ENCODE measurements at places on chromosomes 2 and 18.
A peak's percentile ranks its signal among the peaks of the same experiment; 100 is the strongest.

GRCh38 chr2:239762106-239762505, 263.0 kb downstream of the NDUFA10 start:
- no peak for DNase-seq

DNA sequence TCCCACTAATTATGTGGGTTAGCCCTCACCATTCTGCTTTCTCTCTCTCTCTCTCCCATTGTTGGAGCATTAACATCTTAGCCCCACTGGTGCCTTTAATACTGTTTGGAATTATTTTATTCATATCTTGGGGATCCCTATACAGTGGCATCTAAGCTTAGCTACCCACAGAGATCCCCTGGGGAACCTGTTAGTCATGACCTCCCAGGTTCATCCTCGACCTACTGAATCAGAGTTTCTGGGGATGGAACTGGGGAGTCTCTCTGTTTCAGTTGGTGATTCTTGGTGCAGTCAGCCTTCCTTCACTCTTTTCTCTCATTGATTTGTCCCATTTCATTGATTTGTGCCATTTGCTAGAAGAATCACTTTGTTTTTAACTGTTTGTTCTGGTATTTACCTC, 137.3 kb downstream of the PLCL1 start:
- no peak for DNase-seq

- DNase-seq = no peak
Observed at GRCh38 chr2:45330637-45331409, 280.2 kb downstream of the SRBD1 start.

DNA sequence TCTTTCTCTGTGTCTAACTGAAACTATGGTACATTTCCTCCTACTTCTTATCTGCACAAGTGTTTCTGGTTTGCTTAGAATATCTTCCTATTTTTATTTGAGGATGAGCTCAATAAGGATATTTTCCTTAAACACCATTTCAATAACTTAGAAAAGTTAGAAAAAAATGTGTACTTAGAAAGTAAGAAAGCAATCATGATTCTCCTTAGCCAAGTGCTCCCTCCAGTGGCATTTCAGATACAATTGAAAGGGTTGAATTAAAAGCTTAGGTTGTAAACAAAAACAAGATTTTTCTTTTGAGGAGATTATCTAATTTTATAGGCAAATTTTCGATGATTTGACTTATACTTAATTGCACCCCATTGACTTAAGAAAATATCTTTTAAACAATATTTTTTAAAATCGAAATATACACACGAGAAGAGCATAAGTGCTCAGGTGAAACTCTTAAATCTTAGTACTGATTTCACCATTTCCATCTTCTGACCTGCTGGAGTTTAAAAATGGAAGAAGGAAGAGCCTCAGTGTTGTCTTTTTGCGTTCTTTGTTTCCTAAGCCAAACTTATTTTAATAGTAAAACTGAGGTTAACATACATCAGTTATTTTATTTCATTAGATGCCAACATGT, 26.9 kb downstream of the C18orf63 start:
- DNase-seq = no peak

- no peak for DNase-seq
Observed at GRCh38 chr2:38125007-38125406, 49.1 kb upstream of the CYP1B1 start.

DNA sequence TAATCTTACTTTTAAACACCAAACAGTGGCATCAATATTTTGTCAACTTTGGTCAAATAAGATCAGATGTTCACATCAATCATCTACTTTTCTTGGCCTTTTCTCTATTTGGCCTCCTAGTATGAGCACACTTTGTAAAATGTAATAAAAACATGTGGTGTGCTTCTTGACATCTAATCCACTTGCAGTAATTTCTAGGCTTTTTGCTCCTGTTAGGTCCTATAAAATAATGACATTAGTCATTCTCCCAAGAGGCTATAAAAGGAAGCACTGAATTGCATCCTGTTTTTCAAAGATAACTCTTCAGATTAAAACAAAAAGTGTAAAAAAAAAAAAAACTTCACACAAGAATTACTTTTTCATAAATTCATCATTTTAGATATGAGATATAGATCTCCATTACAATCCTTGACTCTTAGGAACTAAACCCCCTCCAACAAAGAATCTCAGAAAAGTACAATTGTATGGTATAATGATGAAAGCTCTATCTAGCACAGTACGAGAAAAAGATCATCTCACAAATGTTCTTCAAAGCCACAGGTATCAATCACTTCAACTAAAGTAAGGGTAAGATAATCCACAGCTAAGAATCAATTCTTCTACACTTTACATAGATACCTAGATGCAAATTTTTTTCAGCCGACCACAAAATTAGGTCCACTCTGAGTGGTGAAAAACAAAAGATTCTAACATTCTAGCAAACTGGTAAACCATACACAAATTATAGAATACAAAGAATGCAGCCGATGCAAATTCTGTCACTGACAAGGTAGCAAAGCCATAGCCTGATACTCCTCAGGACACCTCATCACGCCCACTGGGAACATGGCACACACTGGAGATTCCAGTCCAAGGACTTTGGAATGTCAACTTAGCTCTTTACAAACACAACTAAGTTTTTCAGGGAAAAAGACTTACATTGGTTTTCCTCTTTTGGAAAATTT, 2.7 kb downstream of the BCL2 start:
- DNase-seq = no peak

DNA sequence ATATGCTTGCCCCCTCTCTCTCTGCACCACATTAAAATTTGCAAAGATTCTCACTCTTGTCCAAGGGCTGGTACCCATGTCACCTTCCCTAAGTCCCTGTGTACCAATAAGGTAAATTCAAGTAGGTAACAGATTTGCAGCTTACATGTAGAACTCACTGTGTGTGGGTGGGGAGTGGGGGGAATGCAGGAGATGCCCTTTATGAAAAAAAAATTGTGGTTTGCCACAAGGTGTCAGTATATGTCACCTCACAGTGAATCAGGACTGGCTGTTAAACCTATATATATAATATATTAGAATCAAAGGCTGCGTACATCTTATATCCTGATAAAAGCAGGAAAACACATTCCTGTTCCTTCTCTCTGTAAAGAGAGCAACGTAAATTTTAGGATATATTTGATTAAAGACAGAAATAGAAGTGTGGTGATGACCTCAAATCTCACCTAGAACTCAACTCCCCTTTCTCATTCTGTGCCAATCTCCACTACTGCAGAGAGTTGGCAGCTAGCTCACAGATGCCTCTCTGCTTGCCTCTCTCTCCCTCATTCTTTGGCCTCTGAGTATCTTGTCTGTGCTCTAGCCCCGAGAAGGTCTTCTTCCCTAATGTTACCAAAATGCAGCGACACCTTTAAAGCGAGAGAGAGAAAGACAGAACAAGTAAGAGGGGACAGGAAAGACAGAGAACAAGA, 536 bp downstream of the XDH start:
- DNase-seq = no peak

DNA sequence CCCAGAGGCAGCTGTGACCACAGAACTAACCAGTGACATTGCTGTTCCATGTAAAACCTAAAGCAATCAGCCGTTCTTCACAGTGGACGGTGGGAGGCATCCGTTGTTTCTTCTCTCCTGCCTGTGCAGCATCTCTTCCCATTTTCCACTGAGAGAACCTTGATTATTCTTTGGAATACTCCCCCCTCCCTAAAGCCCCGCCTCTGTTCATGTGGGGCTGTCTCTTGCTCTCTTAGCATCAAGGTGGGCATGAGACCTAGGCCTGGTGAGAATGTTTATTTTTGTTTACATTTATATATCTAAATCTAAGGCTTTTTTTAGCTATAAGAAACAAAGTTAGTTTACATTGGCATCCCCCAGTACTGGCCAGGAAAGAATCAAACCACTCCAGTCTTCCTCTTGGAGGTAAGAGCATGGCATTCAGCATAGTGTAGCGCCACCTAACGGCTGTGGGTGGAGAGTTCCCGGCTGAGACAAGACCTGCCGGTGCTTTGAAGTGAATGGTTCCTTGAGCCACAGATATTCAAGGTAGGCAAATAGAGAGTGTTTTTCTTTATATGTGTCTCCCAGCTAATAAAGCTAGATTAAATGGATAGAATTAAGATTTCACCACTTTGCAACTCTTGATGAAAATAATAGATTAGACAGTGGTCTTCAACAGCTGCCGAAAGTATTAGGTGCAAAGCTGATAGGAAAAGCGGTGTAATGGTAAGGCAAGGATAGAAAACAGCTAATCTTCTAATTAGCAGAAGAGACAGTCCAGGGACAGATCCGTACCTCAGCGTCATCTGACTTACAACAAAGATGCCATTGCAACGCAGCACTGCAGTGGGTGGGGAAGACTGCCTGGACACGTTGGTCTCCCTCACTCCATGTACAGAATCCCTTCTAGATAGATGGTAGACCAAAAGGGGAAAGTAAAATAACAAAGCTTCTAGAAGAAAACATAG, 219.6 kb upstream of the RAB12 start:
- peak; percentile 62 for DNase-seq

DNA sequence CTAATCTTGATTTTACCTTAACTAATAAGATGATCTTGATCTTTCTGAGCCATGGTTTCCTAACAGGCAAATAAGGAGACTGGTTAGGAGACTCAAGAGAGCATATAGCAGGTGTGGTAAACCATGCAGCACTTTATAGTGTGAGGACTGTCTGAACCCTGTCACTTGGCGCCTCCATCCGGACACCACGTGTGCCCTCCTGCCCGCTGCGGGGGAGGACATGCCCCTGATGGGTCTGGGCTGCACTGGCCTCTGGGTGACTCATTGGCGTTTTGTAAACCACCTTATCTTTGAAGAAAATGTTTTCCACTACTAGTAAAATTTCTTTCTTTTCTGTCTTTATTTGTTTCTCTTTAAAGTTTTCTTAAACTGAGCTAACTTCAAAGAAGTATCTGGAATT, 131.1 kb downstream of the FMNL2 start:
- DNase-seq = no peak

DNA sequence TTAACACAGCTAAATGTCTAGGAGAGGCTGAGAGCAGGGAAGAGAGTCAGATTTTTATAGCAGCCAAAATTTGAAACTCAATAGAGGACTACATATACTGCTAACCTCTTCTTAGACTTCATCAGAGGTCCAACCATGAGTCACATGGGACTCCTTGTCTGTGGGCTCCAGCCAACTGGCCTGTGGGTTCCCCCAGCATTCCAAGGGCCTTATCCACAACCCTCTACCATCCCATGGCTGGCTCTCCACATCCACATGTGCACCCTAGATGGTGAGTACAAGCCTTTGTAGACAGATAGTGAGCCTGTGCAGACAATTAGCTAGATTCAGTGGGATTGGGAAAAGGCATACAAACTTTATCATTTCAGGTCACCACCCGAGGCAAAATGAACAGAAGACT, 901.9 kb upstream of the ZEB2 start:
- no peak for DNase-seq

DNA sequence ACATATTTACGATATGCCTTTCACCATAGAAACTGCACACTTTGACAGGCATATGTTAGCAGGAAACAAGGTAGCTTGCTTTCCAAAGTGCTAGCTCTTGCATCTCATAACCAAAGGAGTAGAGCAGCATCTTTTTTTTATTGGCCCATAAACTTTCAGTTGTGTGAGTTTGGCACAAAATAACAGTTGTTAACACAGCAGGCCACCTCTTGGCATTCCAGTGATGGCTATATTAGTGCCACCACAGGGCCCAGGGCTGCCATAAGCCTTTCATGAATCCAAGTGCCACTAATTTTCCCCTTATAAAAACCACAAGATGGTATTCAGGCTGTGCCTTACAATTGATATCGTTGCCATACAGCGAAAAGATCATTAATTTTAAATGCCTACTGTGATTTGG, 40.3 kb upstream of the KLF7 start:
- DNase-seq = no peak

GRCh38 chr2:97966545-97967215, 29.1 kb downstream of the TMEM131 start:
- DNase-seq = no peak

DNA sequence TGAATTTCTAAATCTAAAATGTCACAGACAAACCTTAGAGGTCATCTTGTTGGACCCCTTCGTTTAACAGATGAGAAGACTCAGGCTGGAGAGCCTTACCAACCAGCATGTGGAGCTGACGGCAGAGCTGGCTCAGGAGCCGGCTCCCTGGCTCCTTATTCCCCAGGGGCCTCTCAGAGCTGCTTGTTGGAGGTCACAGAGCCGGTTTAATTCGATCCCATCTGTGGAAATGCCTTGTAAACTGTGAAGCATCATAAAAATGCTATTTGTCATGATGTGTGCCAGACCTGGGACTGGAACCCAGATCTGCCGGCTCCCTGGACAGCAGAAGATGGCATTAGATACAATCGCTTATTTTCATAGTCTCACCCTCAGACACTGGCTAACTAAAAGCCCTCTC, 8.2 kb upstream of the CIB4 start:
- DNase-seq = peak; percentile 1

DNA sequence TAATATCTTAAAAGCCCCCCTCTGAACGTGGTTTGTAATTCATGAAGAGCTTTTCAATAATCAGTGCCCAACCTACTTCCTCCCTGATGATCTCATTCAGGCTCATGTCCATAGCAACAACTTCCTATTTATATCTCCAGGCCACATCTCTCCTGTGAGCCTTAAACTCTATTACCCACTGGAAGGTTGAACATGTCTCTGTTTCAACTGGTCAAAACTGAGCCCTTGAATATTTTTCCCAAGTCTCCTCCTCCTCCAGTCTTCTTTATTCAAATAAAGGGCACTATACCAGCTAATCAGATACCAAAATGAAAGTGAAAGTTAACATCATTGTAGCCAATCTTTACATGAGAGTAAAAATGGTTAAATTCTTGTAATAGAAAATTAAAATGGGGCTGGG, 63.7 kb upstream of the ITGA4 start:
- no peak for DNase-seq

GRCh38 chr18:65592435-65592834, 158.4 kb upstream of the CDH7 start:
- DNase-seq = no peak

DNA sequence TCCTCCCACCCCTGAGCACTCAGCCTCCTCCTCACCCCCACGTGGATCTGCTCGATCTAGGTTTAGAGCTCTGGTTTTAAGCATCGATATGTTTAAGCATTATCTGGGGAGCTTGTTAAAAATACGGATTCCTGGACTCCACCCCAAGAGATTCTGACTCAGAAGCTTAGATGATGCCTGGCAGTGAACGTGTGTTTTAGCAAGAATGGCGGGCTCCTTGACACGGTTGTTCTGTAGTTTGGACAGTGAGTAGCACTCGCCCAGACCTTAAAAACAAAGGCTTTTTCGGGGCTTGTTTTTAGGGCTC, 47.3 kb downstream of the LDLRAD4 start:
- no peak for DNase-seq

- DNase-seq = no peak
Observed at GRCh38 chr2:37084797-37085196, 479 bp downstream of the GPATCH11 start.

GRCh38 chr2:230312638-230313037, 14.4 kb upstream of the SP140L start:
- no peak for DNase-seq

GRCh38 chr2:23092831-23093230, 292.1 kb upstream of the KLHL29 start:
- DNase-seq = no peak

GRCh38 chr18:3584266-3584861, 134.4 kb downstream of the TGIF1 start:
- DNase-seq = no peak

- no peak for DNase-seq
Observed at GRCh38 chr18:1865869-1866268, 705.4 kb downstream of the METTL4 start.

DNA sequence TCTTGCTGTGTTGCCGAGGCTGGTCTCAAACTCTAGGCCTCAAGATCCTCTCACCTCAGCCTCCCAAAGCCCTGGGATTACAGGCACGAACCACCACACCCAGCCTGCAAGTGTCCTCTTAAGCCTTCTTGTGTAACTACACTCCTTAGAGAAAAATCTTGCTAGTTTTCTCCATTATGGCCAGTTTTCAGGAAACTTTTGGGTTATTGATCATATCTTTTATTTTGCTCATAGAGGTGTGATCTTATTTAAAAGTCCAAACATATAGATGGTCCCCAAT, 2.4 kb downstream of the SOCS6 start:
- DNase-seq = no peak

Data from activated CD8-positive, alpha-beta memory T cell treated with anti-CD3 and anti-CD28 coated beads, Interleukin-2, amount 50 U/mL, for 48 hours (primary cell).